Hindlimb muscle (tissue), 1 donor: ENCODE measurements at places on chromosomes 11 and 22.

- no peak for DNase-seq
Observed at GRCh38 chr11:34869425-34869824, 46.8 kb downstream of the APIP start.

DNA sequence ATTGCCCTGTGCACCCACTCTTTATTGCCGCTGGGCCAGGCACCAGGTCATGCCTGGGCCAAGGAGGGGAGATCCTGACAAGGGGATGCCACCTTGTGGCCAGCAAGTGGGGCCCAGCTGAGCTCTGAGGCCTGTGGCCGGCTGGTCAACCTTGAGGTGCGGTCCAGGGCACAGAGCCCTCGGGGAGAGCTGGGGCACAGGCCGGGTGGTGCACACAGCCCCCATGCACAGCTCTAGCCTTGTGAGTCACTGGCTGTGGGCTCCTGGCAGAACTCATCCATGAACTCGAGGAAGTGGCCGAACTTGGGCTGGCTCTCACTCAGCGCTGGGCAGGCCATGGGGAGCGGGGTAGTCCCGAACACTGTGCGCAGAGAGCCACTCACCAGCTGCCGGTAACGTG lies 94.3 kb downstream of the RNF169 start:
- DNase-seq = no peak

DNA sequence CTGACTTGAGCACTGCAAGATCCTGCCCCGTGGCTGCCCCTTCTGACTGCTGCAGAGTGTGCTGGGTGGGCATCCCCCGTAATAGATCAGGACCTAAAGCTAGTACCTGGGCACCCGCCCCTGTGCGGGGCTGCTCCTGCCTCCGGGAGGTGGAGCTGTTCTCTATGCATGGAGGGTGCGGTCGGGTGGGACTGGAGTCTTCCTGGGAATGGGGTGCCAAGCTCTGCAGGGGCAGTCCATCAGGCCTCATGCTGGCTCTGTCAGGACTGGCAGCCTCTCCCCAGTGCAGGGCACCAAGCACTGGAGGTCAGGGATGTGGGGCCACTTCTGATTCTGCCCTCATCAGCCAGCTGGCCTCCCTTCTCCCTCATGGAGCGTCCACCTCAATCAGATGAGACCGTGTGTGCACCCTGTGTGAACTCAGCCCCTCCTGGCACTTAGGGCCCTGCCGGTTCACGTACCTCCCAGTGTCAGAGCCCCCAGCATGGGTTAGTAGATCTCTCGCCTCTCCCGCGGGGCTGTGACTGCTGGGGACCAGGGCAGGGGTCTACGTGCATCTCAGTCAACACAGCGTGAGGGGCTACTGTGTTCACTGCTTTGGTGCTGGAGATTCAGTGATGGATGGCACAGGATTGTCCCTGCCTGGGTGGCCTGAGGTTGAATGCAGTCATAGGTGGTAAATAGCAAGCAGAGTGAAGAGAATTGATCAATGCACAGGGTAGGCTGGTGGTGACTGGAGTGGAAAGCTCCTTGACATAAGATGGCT lies 30.8 kb downstream of the MPPED1 start:
- DNase-seq = no peak

DNA sequence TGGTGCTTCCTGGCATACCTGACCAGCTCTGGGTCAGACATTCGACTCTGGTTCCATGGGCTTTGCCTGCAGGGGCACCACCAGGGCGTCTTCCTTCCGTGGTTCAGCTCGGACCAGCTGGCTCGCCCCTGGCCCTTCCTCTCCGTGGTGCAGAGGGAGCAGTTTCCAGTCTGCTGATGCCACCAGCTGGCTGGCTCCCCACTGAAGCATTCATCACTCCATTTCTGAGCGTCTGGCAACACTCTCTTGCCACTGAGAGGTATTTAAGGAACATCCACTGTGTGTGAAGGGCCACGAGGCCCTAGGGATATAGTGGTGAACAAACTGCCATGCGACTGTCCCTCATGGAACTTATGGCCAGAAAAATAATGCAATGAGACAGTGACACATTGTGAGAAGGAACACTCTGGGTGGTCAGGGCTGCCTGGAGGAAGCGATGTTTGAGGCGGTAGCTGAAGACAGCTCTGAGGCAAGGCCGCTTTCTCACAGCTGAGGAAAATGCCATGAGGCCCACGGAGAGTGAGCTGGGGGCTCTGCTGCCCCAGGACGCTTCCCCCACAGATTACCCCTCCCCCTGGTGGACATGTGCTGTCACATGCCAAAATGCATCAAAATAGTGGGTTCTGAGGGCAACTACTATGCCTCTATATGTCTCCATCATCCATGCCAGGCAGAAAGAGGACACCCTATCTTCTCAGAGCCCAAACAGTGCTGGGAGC lies 44.9 kb upstream of the ARFGAP3 start:
- no peak for DNase-seq

DNA sequence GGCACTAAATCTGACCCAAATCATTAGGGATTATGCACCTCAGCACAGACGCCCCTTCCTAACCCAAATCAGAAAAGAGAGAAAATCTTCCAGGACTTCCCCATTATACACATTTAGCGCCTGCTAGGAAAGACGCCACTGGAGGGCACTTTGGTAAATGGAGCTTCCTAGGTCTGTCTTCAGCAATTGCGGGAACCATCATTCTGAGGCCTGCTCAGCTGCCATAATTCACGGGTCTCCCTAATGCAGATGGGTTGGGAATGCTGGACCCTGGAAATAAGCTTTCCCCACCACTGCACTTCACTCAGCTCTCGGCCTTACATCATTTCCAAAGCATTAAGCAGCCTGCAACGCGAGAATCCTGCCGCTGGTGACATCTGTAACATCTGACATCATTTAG lies 86.2 kb upstream of the OPCML start:
- DNase-seq = no peak

DNA sequence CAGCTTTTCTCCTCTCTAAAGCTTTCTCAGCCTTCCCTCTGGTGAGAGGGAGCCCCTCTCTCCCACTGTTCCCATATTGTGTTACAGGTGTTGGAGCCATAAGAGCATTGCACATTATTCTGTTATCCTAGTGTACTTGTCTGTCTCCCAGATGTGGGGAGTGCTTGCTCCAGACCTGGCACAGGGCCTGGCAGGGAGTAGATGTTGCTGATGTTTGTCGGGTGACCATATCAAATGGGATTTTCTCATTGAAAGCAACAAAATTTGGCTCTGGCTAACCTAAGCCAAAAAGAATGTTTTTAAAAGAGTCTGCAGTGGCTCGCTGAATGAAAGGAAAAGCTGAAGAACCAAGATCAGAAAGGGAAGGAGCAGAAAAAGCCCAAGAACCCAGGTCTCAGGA lies 41.1 kb downstream of the CYB5R2 start:
- no peak for DNase-seq

GRCh38 chr22:27668828-27669797 lies 132.4 kb downstream of the MN1 start:
- DNase-seq = no peak

GRCh38 chr11:833114-833791 lies 501 bp downstream of the CD151 start:
- DNase-seq = no peak

DNA sequence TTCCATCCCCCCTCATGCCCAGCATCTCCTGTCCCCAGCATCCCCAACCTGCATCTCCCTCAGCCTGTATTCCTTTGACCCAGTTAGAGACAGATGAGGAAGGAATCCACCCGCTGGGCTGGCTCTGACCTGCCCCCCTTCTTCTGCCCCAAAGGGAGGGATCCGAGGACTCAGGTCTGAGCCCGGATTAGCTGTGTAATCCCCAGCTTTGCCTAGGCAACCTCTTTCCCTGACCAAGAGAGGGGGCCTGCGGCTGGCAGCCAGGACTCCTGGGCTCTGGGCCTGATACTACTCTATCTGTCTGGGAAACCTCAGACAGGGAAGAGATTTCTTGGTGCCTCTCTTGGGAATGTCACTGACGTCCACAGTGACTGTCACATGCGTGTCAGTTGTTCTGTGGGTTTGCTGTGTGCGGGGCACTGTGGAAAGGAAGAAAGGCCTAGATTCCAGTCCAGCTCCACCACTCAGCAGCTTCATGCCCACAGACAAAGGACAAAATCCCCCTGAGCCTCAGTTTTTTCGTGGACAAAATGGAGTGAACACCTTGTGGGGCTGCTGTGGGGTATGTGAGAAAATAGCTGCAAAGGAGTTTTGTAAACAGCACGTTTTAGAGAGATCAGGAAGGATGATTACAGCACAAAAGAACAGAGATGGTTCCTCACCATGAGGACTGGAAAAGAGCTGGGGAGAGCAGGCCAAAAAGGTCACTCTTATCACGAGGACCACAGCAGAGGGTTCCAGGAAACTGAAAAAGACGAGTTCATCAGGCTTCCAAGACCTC lies 1.3 kb upstream of the NDUFV1 start:
- no peak for DNase-seq

GRCh38 chr11:1817511-1817910 lies 17.3 kb upstream of the SYT8 start:
- DNase-seq = no peak

GRCh38 chr22:28143241-28143865 lies 224.3 kb upstream of the PITPNB start:
- DNase-seq = peak; percentile 19

DNA sequence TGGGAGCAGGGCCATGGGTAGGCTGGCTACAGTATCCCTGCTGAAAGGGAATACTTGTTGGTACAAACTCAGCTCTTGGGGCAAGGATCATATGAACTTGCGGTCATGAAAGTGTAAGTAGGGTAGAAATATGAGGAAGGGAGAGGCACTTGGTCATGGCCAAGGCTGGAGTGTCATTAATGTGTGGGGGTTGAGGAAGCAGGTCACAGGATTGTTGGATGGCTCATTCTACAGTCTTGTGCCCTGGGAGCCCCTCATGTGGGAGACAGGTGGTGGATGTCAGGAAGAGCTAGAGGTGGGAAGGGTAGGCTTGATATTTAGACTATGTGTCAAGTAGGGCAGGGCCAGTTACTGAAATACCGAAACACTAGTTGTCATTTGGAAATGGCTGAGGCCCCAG lies 95.5 kb downstream of the RRM1 start:
- no peak for DNase-seq
